ENCODE measurements at places on chromosomes 6 and 20. TPM values are rescaled to one million over a fixed set of nuclear protein-coding genes. Genes with fewer than 3 reads are reported as not detected.
A peak's percentile ranks its signal among the peaks of the same experiment; 100 is the strongest.

DNA sequence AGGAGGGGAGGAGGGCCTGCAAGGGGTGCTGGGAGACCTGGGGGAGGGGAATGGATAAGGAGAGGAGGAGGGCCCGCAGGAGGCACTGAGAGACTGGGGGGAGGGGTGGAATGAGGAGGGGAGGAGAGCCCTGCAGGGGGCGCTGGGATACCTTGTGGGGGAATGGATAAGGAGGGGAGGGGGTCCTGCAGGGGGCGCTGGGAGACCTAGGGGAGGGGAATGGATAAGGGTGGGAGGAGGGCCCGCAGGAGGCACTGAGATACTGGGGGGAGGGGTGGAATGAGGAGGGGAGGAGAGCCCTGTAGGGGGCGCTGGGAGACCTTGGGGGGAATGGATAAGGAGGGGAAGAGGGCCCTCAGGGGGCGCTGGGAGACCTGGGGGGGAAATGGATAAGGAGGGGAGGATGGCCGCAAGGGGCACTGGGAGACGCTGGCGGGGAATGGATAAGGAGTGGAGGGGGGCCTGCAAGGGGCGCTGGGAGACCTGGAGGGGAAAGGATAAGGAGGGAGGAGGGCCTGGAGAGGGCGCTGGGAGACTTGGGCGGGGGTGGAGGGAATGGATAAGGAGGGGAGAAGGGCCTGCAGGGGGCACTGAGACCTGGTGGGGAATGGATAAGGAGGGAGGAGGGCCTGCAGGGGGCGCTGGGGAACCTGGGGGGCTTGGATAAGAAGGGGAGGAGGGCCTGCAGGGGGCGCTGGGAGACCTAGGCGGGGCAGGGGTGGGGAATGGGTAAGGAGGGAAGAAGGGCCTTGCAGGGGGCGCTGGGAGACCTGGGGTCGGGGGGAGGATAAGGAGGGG is 1.3 kb upstream of the CTCFL start:
- DNase-seq = no peak

Gene ABRACL
- total RNA-seq = 23.0 TPM

Gene VSTM2L
- total RNA-seq = 14.7 TPM

Gene IRF4
- total RNA-seq = not detected

- no peak for DNase-seq
Measured at GRCh38 chr20:59039233-59039632, 3.4 kb downstream of the PRELID3B start.

DNA sequence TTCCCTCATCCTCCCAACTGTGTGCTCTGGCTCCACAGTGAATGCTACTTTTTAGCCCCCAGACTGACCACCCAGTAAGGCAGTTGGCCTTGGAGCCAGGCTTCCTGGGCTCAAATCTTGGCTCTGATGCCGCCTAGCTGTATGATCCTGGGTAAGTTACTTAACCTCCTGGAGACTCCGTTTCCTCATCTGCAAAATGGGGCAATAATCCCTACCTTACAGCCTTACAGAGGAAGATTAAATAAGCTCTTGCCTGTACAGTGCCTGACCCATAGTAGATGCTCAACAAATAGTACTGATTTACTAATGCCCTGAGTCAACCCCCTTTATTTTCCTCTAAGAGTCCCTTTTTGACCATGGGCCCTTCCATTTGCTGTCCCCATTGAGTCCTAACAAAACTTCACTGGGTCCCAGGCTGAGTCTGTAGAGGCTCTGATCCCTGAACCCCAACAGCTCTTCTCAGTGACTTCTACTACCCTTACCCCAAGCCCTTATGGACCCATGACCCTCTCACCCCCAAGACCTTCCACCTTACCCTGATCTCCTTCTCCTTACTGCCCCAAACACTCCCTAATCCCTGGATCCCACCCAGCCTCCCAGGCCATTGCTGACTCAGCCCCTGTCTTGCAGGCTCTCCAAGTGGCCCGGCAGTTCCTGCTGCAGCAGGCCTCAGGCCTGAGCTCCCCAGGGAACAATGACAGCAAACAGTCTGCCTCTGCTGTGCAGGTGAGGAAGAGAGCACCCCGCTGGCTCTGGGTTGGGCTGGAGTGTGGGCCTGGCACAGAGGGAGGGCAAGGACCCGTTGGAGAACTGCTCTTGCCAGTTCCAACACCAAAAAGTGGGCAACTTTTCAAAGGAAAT is 31.4 kb downstream of the FOXP4 start:
- no peak for DNase-seq

Gene ABHD16B
- not detected for total RNA-seq

- no peak for DNase-seq
Measured at GRCh38 chr6:65091561-65091960, 615.5 kb downstream of the EYS start.

Gene ZKSCAN3
- total RNA-seq = 6.2 TPM

Gene FLRT3
- 0.40 TPM for total RNA-seq

Gene MLN
- total RNA-seq = not detected

Gene RAB32
- total RNA-seq = 54.2 TPM

DNA sequence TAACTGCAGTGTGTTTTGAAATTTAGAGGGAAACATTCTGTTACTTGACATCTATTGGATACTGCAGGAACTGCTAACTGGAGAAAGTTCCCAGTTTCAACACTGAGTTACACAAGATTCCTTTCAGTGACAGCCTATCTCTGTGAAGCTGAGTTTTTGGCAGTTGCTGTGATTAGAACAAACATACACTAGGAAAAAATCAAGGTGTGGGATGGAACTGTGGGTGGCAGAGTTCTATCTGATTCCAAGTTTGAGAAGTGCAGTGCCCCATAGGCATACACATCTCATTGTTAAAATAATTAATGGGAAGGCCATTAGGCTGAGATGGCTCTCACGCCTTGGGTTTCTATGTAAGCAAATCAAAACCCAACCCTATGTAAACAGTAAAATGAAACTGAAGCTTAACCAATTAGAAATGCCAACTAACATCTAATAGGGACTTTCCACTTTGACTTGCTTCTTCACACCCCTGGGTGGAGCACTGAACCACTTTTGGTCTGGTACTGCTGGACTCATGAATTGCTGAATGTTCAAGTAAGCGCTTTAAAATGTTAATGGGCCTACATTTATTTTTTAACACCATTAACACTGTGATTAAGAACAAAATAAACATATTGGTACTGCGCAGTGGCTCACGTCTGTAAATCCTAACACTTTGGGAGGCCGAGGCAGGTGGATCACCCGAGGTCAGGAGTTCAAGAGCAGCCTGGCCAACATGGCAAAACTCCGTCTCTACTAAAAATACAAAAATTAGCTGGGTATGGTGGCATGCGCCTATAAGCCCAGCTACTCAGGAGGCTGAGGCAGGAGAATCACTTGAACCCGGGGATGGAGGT is 55.2 kb upstream of the TBC1D7 start:
- DNase-seq = no peak

GRCh38 chr6:109382576-109383437 is 540 bp upstream of the CD164 start:
- DNase-seq = peak; percentile 96

Gene ISM1
- 0.21 TPM for total RNA-seq

GRCh38 chr6:141956046-141956761 is 176.5 kb upstream of the GJE1 start:
- DNase-seq = no peak

GRCh38 chr6:21537637-21538036 is 55.9 kb upstream of the SOX4 start:
- no peak for DNase-seq

Gene FAM217B
- 17.7 TPM for total RNA-seq

- no peak for DNase-seq
Measured at GRCh38 chr6:147624946-147625515, 116.5 kb downstream of the SAMD5 start.

DNA sequence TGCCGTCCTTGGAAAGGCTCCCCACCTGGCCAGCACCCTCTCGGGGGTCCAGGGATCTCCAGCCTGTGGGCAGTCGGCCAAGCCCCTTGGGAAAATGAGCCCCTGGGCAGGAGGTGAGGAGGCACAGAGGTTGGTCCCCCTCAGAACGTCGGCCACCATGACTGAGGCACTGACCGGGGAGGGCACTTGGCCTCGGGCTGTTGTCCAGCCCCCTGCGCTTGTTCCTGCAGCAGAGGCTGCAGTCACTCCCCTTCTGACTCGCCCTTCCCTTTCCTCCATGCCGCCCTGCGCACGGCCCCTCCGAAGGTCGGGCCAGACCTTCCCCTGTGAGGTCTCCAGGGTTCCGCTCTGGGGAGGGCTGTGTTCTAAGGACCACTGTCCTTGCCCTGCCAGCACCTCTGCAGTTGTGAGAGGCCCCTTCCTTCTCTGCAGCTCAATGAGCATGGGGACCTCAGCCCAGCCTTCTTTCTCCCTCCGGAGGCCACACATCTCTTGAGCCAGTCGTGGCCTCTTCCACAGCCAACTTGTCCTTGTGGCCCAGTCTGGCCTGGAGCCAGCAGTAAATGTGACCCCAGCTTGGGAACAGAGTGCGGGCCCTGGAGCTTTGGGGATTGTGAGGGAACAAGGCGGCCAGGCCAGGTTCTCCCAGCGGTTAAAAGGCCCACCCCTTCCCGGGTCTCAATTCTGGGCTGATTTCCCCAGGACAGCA is 195.5 kb downstream of the DLL1 start:
- DNase-seq = peak; percentile 80

Gene STMND1
- not detected for total RNA-seq

DNA sequence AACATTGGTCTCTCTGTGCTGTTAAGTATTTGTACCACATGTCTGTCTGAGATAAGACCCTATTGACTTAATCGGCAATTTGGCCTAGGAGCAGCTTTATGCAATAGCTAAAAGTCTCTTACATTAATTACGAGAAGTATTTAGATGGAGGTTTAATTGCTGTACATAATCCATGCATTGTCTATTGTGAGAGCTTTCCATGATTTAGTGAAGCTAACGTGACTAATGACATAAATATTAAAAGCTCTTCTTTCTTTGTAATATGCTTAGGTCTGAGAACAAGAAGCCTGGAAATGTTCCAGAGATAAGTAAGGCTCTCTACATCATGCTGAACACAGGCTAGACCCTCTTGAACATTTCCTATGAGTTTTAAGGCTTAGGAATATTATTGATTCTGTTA is 32.7 kb upstream of the FAM83B start:
- no peak for DNase-seq

Gene RRAGD
- 4.5 TPM for total RNA-seq

GRCh38 chr20:49811825-49812506 is 662 bp upstream of the SLC9A8 start:
- DNase-seq = no peak

DNA sequence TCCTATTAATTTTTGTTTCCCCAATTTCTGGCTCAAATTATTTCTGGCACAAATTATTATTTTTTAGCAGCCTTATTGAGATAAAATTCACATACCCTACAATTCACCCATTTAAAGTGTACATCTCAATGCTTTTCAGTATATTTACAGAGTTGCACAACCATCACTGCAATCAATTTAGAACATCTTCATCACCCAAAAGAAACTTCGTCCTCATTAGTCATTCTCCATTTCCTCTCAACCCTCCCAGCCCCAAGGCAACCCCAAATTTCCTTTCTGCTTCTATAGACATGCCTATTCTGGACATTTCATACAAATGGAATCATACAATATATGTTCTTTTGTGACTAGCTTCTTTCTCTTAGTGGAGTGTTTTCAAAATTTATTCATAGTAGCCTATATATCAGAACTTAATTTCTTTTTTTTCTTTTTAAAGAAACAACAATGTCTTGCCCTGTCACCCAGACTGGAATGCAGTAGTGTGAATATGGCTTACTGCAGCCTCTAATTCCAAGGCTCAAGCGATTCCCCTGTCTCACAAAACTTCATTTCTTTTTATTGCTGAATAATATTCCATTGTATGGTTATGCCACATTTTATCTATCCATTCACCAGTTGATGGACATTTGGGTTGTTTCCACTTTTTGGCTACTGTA is 84.5 kb downstream of the DNAH8 start:
- no peak for DNase-seq
